Camera-type eye (tissue), 1 donor: ENCODE measurements at places on chromosomes 7 and 10. TPM values are rescaled to one million over a fixed set of nuclear protein-coding genes. Genes with fewer than 3 reads are reported as not detected.

TDRD1 gene
- 0.38 TPM for total RNA-seq

PPP1R17 gene
- 0.33 TPM for total RNA-seq

CCDC186 gene
- 66.1 TPM for total RNA-seq

HTRA1 gene
- 172 TPM for total RNA-seq

ANKRD1 gene
- total RNA-seq, result 5.3 TPM

ACTL6B gene
- 14.7 TPM for total RNA-seq

AMPH gene
- 62.7 TPM for total RNA-seq

OR2A12 gene
- not detected for total RNA-seq
